Breast epithelium (tissue), 4 donors: ENCODE measurements at places on chromosomes 6 and 20. TPM values are rescaled to one million over a fixed set of nuclear protein-coding genes. Genes with fewer than 3 reads are reported as not detected.

DNA sequence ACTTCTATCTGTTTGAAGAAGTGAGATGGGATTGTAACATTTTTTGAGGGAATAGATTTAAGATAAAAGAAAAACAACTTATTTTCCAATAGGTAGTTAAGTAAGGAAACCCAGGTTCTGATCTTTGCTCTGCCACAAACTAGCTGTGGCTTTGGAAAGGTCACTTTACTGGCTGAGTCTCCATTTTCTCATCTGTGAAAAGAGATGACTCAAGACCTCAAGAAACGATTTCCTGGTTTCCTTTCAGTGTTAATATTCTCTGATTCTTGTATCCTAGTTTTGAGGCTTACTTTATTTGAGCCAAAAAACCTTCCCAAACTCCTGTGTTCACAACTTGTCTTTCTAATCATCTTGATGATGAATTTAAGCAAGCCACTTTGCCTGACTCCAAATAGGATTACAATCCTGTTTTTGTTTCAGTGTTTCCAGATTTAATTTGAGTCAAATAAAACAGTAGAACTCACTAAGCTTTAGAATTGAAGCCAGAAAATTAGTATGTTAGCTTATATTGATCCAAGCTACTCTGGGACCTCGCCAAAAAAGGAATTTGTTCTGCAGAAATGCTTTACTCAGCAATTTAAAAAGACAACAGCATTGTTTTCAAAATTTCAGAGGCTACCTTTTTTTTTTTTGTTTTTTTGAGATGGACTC is 51.1 kb downstream of the ENPP1 start:
- no peaks in the 10 kb centered on the region for H3K27me3 ChIP-seq
- no peaks in the 10 kb centered on the region for H3K36me3 ChIP-seq
- no peaks in the 10 kb centered on the region for H3K4me1 ChIP-seq

GRCh38 chr6:70575899-70576495 is 9.3 kb downstream of the SDHAF4 start:
- H3K27ac ChIP-seq: no peak overlapping the region
- H3K36me3 ChIP-seq: no peaks in the 10 kb centered on the region
- no peak overlapping the region for H3K4me3 ChIP-seq
- no peaks in the 10 kb centered on the region for H3K27me3 ChIP-seq
- DNase-seq: no peak

DNA sequence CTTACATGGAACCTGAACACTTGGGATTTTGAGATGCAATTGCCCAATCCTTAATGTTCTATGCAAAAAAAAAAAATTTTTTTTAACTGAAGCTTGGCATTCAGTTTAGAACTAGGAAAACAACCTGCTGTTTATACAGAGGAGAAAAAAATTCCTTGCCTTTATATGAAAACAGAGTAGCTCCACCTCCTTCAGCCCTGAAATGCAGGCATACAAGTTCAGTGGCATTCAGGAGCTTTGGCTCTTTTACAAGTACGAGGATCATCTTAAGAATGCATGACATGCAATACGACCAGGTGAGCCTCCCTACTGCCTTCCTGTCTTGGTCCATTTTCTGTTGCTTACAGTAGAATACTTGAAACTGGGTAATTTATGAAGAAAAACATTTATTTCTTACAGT is 20.4 kb downstream of the PAX1 start:
- no peak overlapping the region for H3K27ac ChIP-seq
- no peaks in the 10 kb centered on the region for H3K27me3 ChIP-seq
- no peaks in the 10 kb centered on the region for H3K36me3 ChIP-seq
- H3K4me3 ChIP-seq: no peak overlapping the region

DNA sequence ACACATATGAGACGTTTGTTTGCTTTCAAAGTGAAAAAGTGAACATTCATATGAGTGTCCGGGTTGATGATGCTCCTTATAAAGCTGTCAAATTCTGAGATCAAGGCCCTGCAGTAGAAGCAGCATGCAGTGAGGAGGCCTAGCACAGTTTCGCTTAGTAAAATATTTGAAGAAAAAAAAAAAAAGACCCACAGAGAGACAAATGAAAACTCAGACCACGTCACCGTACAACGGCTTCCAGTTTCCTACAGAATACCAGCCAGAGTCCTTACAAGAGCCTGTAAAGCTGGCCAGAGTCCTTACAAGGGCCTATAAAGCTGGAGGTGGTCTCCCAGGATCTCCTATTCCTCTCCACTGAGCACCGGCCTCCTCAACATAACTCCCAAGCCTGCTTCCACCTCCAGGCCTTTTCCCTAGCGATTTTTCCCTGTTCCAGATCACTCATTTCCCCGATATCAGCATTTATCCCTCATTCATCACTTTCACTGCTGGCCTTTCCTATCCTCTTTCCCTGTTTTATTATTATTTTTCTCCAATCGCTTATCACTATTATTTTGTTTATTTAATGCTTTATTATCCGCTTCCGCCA is 1.5 kb upstream of the HMGN4 start:
- H3K27me3 ChIP-seq: no peaks in the 10 kb centered on the region
- no peaks in the 10 kb centered on the region for H3K4me1 ChIP-seq
- H3K4me3 ChIP-seq: peak overlapping the region; percentile 91

Gene HLA-DRA
- 238 TPM for total RNA-seq

Gene MYL9
- 72.9 TPM for total RNA-seq

Gene LY86
- total RNA-seq: 8.3 TPM

DNA sequence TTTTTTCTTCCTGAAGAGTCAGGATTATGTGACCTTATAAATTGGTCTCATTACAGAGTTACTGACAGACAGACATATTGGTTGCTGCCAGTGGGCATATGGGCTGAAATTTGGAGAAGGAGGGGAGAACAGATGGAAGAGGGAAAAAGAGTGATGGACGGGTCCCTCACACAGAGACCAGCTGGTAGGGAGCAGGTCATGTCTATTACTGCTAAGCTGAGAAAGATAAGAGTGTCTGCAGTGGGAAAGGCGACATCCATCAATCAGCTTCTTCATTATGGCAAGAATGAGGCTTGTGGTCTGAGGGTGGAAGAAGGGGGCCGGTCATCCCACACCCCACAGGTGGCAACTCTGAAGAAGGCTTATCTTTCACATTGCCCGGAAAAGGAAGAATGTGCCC is 353.8 kb upstream of the RSPO3 start:
- no peaks in the 10 kb centered on the region for H3K27me3 ChIP-seq
- DNase-seq: no peak
- H3K4me3 ChIP-seq: no peak overlapping the region
- H3K36me3 ChIP-seq: no peaks in the 10 kb centered on the region

Gene COL12A1
- 90.9 TPM for total RNA-seq

DNA sequence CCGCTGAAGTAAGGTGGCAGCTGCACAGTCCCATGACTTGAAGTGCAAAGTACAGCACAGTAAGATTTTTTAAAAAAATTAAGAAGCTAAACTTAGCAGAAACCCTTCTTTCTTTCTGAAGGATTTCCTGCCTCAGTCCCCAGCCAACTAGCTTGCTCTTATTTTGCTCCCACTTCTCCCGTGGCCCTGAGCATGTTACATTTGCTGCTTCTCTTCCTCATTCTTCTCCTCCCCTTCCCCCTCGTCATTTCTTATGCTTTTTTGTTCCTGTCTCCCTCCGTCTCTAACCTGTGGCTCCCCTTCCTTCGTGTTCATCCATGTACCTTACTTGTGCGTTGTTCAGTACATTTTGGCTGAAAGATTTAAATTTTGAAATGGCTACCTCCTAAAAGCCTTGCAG is 123.0 kb downstream of the SASH1 start:
- no peak for DNase-seq
- H3K27me3 ChIP-seq: no peaks in the 10 kb centered on the region
- no peaks in the 10 kb centered on the region for H3K36me3 ChIP-seq
- no peak overlapping the region for H3K4me3 ChIP-seq

DNA sequence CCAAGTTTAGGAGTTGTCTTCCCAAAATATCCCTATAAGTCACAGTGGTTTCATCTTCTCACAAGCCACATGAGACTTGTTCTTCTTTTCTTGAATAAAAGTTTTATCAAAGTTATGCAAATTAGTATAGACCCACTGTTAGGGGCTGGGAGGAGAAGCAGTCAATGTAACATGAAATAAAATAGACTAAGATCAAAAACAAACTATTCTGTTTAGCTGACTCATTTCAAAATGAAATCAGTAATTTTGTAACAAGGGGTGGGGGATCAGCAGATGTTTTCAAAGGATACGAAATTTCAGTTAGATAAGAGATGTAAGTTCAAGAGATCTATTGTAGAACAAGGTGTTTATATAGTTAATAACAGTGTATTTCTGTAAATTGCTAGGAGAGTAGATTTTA is 339.6 kb upstream of the PRDM1 start:
- H3K27me3 ChIP-seq: no peaks in the 10 kb centered on the region
- no peak overlapping the region for H3K27ac ChIP-seq
- no peaks in the 10 kb centered on the region for H3K4me1 ChIP-seq
- no peak for DNase-seq

DNA sequence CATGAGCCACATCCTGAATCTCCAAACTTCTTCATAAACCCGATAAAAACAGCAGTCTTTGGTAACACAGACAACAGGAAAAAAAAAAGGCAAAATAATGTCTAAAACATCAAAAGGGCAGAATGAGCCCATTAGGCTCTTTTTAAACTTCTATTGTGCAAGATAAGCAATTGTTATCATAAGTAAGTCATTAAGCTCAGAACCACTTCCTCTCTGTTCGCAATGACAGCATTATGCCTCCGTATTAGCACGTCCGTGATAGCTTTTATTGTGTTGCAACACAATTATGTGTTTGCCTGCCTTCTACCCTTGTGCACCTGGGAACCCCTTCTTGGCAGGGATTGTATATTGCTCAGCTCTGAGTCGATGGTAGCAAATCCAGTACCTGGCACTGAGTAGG is 147.1 kb downstream of the LRFN2 start:
- H3K27ac ChIP-seq: no peak overlapping the region
- H3K4me1 ChIP-seq: no peaks in the 10 kb centered on the region
- no peak for DNase-seq
- no peaks in the 10 kb centered on the region for H3K27me3 ChIP-seq
- no peaks in the 10 kb centered on the region for H3K36me3 ChIP-seq
- no peak overlapping the region for H3K4me3 ChIP-seq

Gene DEFB124
- not detected for total RNA-seq

Gene LST1
- total RNA-seq: 9.8 TPM

GRCh38 chr20:21386111-21386510 is 11.2 kb downstream of the NKX2-4 start:
- no peak overlapping the region for H3K4me3 ChIP-seq
- H3K36me3 ChIP-seq: no peaks in the 10 kb centered on the region
- H3K27me3 ChIP-seq: no peaks in the 10 kb centered on the region
- H3K4me1 ChIP-seq: no peaks in the 10 kb centered on the region

Gene RARS2
- total RNA-seq: 33.1 TPM

GRCh38 chr6:51778666-51779065 is 308.7 kb downstream of the PKHD1 start:
- H3K27me3 ChIP-seq: no peaks in the 10 kb centered on the region
- no peak overlapping the region for H3K27ac ChIP-seq
- no peaks in the 10 kb centered on the region for H3K4me1 ChIP-seq

- no peak for DNase-seq
- H3K27ac ChIP-seq: no peak overlapping the region
- H3K4me1 ChIP-seq: no peaks in the 10 kb centered on the region
- H3K36me3 ChIP-seq: no peaks in the 10 kb centered on the region
- no peak overlapping the region for H3K4me3 ChIP-seq
These were observed 74.5 kb downstream of the HUS1B start for GRCh38 chr6:582370-582769.

DNA sequence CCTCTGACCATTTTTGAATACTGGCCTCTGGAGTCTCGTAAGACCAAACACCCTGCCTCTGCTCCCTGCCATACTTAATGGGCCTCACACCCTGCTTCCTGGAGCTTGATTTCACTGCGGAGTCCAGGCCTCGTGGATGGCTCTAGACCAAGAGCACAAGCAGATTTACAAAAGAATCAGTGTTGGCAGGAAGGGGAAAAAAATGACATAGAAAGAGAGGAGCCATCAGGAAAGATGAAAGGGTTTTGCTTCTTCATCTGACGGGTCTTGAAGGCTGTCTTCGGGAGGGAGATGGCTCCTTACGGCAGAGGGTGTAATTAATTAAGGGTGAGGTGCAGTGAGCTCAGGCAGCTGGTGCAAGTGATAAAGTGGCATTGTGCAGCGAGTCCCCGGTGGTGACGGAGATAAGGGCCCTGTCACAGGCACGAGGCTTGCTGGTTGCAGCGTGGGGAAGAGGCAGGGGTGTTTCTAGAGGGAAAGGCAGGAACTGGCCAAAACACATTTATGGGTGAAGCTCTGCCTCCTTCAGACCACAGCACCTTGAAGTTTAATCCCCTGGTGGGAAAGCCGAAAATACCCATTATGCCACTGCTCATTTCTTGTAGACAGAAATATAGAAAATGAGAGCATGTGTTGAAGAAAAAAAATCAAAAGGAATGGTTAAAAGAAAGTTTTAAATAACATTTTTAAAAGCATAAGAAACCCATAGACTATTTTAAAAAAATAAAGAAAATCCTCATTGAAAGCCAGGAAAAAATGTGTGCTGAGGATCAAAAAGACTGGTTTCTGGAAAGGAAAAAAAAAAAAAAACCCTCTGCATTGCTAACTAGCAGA is 128.6 kb upstream of the LRFN2 start:
- no peak overlapping the region for H3K27ac ChIP-seq
- no peak for DNase-seq
- H3K27me3 ChIP-seq: no peaks in the 10 kb centered on the region
- no peaks in the 10 kb centered on the region for H3K36me3 ChIP-seq
- no peaks in the 10 kb centered on the region for H3K4me1 ChIP-seq

GRCh38 chr20:2004171-2004570 is 10.3 kb upstream of the PDYN start:
- H3K36me3 ChIP-seq: no peaks in the 10 kb centered on the region
- H3K4me3 ChIP-seq: no peak overlapping the region
- H3K27ac ChIP-seq: no peak overlapping the region
- no peak for DNase-seq
- H3K27me3 ChIP-seq: no peaks in the 10 kb centered on the region

GRCh38 chr20:17457588-17458190 is 73.5 kb downstream of the BFSP1 start:
- H3K36me3 ChIP-seq: no peaks in the 10 kb centered on the region
- peaks cover 20% of the 10 kb centered on the region for H3K27me3 ChIP-seq
- H3K4me1 ChIP-seq: no peaks in the 10 kb centered on the region
- no peak overlapping the region for H3K4me3 ChIP-seq
- DNase-seq: no peak

Gene PDE10A
- 22.0 TPM for total RNA-seq

Gene ZBTB46
- 8.2 TPM for total RNA-seq

Gene HCK
- 27.4 TPM for total RNA-seq

DNA sequence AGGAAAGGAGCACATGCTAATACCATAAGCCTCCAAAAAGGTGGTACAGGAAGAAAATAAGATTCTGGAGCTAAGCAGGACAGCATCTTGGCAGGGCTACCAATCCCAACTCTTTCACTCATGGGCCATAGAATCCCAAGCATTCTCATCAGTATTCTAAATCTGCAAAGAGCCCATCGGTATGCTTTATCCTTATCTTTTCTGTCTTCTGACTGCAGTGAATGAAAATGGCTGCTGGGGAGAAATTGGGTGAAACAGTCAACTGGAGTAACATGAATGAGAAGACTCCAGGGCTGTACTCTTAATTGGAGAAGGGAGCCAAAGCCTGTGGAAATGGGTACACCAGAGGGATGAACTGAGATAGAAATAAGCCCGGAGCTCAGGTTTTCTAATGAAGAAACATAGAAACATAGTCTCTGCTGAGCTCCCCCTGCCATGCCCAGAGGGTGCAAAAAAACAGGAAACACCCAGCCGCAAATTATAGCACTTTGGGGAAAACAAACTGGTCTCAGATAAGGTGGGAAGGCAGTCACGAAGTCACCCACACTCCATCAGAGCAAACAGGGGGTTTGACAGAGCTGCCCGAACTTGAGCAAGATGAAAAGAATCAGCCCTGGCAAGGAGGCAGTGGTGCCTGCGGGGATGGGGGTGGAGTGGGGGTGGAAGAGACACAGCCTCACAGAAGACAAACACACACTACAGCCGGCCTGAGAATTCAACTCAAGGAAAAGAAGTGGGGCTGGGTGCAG is 35.4 kb upstream of the E2F3 start:
- no peak overlapping the region for H3K4me3 ChIP-seq
- peak; percentile 59 for DNase-seq
- no peaks in the 10 kb centered on the region for H3K4me1 ChIP-seq
- H3K36me3 ChIP-seq: no peaks in the 10 kb centered on the region
- H3K27me3 ChIP-seq: no peaks in the 10 kb centered on the region
- no peak overlapping the region for H3K27ac ChIP-seq
